Anterior cingulate cortex (tissue), 58 donors: ENCODE measurements at places on chromosomes 7 and 10.

GRCh38 chr7:157396316-157397035, 59.7 kb downstream of the DNAJB6 start:
- no peak for DNase-seq

DNA sequence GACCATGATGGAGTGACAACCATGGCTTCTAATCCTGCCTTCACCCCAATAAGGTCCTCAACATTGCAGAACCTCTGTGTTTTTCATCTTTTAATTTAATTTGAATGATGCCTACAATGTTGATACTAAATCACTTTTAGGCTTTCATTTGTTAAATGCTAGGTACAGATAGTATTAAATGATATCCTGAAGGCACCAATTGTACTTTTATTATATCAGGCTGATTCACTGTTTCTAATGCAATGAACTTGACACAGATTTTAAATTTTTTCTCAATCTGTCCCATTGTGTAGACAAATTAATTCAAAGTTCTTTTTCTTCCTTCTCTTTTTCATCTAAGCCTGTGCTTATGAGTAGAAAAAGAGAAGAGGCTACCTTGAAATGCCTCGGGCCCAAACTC, 5.2 kb downstream of the EPDR1 start:
- DNase-seq: no peak

DNA sequence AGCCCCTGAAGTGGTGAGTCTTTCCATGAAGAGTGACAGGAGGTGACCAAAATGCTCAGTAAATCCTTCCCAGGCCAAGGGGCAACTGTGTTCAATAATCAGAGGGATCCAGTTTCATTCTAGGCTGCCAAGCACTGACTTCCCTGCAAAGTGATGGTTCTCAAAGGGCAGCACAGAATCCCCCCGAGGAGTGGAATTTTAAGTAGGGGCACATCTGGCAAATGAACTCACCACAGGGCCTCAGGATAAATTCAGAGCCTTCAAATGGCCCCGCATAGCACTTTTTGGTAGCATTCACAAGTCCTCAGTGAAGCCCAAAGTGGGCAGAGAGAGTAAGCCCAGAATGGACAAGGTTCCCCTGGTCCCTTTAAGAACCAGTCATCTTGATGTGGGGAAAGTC, 602.5 kb downstream of the GRID1 start:
- DNase-seq: no peak

DNA sequence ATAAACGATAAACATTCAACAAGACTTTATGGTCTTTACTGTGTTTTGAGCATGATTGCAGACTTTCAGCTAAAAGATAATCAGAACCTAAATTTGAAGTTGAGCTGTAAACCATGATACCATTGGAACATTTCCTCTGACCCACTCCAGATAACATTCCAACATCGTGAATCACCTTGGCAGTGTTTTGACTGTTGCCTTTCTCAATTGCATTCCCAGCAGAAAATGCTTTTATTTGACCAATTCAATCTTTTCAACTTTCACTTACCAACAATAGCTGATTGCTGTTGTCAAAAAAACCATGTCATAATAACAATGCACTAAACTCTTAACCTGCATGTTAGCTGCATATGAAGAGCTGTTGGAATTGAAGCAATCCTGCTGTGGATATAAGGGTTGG, 165.5 kb downstream of the MDFIC start:
- no peak for DNase-seq

GRCh38 chr7:28483908-28484605, 71.7 kb downstream of the CREB5 start:
- no peak for DNase-seq

DNA sequence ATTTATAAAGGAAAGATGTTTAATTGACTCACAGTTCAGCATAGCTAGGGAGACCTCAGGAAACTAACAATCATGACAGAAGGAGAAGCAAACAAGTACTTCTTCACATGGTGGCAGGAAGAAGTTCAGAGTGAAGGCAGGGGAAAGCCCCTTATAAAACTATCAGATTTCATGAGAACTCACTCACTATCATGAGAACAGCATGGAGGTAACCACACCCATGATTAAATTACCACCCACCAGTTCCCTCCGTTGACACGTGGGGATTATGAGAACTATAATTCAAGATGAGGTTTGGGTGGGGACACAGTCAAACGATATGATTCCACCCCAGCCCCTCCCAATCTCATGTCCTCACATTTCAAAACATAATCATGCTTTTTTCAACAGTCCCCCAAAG, 124.2 kb upstream of the PCGF5 start:
- DNase-seq: no peak

GRCh38 chr7:44325811-44326241, 432 bp upstream of the CAMK2B start:
- DNase-seq: no peak

DNA sequence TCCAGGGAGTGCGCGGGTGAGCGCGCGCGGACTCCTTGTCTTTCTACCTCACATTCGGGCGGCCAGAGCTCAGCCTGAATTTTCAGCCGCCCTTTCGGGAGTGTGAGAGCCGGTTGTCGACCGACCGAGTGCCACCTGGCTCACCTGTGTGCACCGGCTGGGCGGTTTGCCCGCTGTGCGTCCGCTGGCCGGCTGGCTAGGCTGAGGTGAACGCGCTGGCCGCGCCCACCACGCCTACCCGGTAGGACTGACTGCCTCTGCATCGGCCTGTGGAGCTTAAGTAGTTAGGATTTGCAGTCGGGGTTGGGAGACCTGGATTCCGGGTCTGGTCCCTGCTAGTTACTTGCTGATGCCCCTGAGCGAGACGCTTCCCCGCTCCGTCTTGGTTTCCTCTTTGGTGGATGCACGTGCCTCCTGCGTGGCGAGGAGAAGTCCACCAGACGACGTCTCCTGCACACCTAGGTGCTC, 553 bp downstream of the TSPAN15 start:
- no peak for DNase-seq

GRCh38 chr10:89563861-89564478, 28.6 kb upstream of the SLC16A12 start:
- no peak for DNase-seq

DNA sequence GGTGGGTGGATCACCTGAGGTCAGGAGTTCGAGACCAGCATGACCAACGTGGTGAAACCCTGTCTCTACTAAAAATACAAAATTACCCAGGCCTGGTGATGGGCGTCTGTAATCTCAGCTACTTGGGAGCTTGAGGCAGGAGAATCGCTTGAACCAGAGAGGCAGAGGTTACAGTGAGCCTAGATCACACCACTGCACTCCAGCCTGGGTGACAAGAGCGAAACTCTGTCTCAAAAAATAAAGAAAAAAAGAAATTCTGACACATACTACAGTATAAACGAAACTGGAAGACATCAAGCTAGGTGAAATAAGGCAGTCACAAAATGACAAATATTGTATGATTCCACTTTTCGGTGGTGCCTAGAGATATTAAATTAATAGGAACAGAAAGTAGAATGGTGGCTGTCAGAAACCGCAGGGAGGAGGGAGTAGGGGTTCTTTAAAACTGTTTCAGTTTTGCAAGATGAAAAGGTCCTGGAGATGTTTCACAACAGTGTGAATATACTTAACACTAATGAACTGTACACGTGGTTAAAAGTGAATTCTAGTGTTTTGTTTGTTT, 23.2 kb downstream of the PILRA start:
- no peak for DNase-seq

DNA sequence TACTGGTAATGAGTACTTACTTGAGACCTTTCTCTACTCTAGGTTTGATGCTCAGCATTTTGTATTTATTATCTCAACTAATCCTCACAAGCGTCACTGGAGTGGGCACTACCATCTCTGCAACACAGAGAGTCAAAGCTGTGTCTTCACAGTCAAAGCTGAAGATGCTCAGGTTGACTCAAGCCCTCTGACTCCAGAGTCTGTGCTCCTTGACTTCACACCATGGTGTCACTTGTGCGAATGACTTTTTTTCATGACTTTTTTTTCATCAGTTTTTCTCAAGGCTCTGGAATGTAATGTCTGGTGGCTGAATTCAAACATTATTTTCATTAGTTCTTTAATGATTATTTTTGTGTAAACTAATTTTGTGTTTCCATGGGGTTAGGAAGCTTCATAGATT, 30.4 kb upstream of the TARP start:
- DNase-seq: no peak

DNA sequence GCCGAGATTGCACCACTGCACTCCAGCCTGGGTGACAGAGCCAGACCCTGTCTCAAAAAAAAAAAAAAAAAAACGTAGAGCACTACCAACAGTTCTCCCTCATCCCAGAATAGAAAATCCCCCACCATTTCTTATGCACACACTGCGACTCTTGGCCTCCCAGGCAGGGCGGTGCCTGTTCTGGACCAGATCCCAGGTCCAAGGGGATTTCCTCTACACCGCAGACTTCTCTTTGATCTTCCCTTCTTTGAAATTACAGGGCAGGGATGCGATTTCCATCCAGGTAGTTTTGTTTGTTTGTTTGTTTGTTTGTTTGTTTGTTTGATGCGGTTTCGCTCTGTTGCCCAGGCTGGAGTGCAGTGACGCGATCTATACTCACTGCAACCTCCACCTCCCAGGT, 91.8 kb downstream of the SEPTIN14 start:
- DNase-seq: no peak

- no peak for DNase-seq
These were observed 340.1 kb downstream of the WDR37 start for GRCh38 chr10:1396297-1396635.

DNA sequence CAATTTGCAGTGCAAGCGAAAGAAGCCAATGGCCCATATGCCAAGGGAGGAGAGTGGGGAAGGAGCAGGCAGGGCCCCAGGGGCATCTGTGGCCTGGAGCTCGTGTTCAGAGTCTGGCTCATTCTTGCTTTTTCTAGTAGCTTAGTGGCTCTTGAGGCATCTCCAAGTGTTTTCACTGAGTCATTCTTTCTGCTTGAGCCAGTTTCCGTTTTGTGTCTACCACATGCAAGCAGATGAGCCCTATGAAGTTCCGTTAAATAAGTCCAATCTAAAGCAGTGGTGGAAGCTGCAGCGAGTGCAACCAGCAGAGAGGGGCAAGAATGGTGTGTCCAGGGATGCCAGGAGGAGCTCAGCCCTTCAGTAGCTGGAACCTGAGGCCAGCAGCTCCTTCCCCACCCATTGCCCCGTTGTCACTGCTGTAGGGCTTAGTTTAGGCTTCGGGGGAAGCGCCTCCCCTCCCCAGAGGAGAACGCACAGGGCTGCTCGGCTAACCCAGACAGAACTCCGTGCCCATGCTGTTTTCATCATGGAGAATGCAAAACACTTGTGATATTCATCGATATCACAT, 57.4 kb upstream of the EBF3 start:
- no peak for DNase-seq

GRCh38 chr7:69723663-69724062, 125.4 kb downstream of the AUTS2 start:
- no peak for DNase-seq
